ENCODE measurements at places on chromosomes 6 and 20.

DNA sequence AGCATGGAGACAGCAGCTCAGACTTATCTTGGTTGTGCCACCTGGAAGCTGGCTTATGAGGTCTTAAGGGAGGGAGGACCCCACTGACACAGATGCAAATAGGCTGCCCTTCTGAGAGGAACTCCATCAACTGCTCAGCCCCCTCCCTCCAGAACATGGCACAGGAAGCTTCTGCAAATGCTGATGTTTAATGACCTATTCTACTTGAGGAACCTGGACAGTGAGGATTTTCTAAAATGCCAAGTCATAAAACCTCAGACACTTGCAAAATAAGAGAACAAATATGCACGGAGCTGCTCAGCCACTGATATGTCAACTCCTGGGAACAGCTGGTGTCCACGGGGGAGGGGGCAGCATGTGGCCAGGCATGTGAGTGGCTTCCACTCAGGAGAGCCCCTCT lies 3.5 kb downstream of the CST9 start:
- DNase-seq: no peak

DNA sequence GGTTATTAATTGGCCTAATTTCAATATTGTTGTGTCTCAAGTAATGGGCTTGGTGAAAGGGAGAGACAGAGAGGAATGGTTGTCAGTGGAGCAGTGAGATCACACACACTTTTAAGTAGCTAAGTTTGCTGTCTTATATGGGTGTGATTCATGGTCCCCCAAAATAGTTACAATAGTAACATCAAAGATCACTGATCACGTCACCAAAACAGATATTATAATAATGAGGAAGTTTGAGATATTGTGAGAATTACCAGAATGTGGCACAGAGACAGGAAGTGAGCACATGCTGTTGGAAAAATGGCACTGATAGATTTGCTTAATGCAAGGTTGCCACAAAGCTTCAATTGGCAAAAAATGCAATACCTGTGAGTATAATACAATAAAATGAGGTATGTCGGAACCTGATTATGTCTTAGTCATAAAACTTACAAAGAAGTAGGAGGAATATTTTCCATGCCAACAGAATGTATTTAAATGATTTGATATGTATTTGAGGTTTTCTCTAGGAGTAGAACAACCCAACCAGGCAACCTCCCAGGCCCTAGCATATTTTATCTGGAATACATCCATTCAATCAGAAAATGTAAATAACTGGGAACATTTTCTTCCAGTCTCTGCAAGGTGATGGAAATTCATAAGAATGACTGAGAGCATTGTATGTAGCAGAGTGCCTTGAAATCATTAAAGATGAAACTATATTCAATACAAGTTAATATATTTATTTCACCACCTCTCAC lies 167.8 kb downstream of the CARMIL1 start:
- no peak for DNase-seq

- DNase-seq: no peak
These were observed 3.6 kb downstream of the BTBD3 start for GRCh38 chr20:11921321-11921720.

- no peak for DNase-seq
These were observed 5.2 kb upstream of the ADRM1 start for GRCh38 chr20:62297449-62298227.

DNA sequence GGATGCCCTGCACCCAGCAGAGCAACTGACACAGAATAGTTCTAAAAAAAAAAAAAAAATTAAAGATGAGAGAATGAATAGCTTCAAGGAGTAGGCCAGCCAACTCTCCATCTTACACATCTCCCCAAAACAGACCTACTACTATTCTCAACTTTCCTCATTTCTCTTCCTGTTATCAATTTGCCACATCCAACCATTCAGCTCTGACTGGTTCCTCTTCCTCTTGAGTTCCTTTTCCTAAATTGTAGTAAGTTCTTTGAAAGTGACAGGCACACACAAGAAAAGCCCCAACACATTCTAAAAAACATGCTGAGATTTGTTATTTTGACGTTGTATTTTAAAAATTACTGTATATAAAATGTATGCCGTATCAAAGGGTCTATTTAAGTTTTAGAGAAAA lies 117.2 kb downstream of the PDSS2 start:
- no peak for DNase-seq

- DNase-seq: no peak
These were observed 112.3 kb downstream of the ARID1B start for GRCh38 chr6:156889469-156889868.

DNA sequence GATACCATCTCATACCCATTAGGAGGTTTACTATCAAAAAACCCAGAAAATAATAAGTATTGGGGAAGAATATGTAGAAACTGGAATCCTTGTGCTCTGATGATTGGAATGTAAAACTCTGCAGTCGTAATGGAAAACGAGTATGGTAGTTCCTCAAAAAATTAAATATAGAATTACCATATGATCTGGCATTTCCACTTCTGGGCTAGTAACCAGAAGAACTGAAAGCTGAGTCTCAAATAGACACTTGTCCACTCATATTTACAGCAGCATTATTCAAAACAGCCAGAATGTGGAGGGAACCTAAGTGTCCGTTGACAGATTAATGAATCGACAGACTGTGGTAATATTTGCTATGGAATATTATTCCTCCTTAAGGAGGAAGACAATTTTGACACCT lies 44.3 kb downstream of the FOXC1 start:
- no peak for DNase-seq

GRCh38 chr6:117508450-117508971 lies 26.0 kb downstream of the DCBLD1 start:
- DNase-seq: no peak

DNA sequence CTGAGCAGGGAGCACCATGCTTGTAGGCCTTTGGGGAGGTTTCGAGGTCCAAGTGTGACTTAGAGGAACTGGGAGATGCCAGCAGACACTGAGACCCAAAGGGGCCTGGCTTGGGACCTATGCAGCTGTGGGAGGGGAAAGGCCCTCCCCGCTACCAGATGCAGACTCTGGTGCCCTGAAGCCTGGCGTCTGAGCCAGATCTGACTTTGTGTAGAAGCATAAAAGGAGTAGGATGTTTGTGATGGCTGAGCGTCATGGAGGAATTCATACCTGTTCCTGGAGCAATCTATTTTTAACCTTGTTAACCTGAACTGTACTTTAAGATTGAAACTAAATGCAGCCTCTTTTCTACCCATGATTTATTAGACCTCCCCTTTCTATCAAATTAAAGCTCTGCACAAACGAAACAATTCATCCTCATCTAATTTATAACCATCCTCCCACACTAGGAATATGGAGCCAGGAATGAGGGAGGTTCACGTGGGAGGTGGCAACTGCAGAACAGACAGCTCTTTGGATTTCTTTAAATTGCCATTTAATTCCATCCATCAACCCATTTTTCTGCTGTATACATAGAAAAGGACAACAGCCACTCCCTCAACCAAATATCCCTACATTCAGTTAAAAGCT lies 172.6 kb upstream of the AGPAT4 start:
- DNase-seq: no peak

GRCh38 chr20:53609491-53610445 lies 16.1 kb upstream of the ZNF217 start:
- DNase-seq: peak; percentile 83

DNA sequence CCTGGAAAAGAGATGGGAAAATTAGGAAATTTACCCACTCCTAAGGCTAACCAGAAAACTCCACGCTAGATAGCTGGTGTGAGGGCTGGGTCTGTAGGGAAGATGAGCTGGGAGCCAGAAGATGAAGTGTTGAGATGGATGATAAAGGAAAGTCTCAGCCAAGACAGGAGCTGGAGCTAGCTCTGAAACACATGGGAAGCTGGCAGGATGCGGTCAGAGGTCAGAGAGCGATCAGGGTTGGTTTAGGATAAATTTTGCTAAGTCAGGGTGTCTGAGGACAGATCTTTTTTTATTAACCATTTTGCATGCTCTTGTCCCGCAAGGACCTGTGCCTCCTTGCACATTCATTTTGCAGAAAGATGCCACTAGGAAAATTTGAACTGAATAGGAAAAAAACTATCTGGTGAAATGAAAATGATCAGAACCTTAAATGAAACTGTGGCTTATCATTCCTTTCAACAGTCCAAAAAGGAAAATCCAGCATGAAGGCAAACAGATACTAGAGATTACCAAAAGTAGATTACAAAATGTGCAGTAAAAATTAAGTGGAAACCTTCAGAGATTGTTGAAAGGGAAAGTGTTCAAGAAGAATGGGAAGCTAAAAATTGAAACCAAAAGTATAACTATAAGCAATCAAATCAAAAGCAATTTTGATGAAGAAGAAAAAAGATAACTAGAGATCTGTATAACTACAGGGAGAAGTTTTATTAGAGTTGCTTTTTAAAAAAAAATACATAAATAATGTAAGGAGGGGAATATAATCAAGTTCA lies 10.7 kb upstream of the EDN1 start:
- DNase-seq: no peak

GRCh38 chr6:34663831-34664255 lies 32.7 kb downstream of the ILRUN start:
- no peak for DNase-seq

DNA sequence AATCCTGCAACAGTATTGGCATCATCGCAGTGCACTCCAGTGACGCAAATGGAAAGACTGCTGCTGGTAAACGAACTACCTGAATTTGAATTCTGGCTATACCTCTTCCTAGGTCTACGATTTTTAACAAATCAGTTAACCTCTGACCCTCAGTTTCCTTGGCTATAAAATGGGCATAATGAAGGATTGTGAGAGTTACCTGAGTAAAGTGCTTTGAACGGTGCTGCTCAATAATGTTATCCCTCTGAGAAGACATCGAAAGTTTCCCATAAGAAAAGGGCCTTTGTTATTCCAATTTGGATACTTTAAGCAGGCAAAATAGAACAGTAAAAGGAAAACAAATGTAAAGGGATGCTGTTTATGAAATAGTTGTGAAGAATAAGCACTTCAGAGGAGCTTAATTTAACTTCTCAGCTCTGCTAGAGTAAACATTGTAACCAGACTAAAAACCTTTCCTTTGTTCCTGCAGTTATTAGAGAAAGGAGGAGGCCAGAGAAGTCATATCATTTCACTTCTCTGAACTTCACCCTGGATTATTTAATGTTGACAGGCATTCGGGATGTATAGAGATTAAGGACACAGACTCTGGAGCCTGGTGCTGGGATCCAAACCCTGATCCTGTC lies 5.8 kb downstream of the SGK1 start:
- no peak for DNase-seq

DNA sequence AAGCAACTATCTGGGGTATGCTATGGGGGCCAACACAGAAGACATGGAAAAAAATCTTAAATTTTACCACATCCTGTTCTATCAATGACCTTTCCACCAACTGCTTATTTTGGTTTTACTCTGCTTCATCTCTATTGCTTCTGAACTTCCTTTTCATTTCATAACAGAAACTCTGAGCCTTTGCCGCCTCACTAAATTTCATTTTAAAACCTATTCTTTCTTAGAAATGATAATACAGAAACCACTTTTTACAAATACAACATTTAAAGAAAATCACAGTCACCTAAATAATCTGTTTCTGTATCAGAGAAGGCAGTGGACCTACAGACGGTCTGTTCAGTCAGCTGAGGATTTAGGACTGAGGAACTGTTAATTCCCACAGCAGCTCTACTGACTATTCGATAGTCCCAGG lies 117.5 kb downstream of the KCNQ5 start:
- no peak for DNase-seq

DNA sequence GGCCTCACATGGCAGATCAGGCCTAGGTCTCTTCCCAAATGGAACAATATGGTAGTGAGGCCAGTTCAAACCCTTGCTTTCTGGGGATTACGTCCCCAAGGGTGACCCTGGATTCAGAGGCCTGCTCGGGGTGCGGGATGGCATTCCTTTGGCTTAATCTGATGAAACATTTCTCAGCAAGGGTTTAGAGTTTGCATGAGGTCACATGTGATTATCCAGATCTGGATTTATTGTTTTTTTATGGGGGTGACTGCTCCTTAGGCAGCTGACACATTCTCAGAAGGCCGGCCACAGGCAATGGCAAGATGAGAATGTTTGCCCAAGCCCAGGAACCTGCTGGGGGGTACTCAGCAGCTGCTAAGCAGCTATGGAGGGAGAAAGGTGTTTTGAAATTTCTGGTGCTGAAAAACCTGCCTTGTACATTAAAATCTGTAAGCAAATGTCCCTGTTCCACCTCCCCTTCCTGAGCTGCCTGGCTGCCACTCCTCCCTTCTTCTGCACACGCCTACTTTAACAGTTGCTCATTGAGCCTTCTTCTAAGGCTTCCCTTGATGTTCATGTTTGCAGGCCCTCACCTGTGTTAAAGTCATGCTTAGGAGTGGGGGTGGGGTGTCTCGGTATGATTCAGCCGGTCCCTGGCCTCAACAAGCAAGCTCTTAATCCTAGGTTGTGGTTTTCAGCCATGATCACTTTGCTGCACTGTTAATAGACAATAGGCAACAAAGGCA lies 37.9 kb upstream of the FUCA2 start:
- DNase-seq: no peak

GRCh38 chr6:87806635-87807034 lies 104.6 kb upstream of the AKIRIN2 start:
- no peak for DNase-seq

DNA sequence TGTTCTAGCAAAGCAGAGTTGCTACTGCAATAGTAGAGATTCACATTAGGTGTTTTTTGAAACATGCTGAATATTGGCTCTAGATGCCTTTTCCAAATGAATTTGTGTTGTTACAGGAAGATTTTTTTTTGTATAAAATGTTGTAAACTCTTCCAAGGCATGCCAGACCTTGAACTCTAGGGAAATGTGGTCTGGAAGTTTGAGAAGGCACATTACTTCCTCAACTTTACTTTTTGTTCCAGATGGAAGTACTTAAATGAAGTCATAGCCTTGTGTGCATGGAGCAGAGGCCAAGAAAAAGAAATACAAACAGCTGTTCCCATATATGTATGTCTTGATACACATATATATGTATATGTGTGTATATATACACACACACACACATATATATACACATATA lies 585.7 kb upstream of the MARCKS start:
- no peak for DNase-seq

GRCh38 chr6:83119742-83120300 lies 52.4 kb downstream of the DOP1A start:
- DNase-seq: no peak

DNA sequence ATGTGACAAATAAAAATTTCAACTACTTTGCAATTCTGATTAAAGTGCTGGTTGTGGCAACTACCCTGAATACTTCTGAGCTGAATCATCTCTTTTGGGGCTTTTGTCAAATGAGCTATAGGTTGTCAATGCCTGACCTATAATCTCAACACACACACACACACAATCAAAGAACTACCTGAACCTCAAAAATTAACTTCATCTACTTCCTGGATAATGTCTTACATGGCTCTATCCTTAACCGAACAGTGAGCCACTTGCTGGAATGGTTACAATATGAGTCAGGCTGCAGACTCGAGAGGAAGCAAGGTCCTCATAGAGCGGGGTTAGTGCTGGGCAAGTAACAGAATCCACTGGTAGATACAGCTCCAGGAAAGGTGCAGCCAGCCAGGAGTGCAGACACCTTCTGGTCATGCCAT lies 70.6 kb upstream of the DST start:
- no peak for DNase-seq

DNA sequence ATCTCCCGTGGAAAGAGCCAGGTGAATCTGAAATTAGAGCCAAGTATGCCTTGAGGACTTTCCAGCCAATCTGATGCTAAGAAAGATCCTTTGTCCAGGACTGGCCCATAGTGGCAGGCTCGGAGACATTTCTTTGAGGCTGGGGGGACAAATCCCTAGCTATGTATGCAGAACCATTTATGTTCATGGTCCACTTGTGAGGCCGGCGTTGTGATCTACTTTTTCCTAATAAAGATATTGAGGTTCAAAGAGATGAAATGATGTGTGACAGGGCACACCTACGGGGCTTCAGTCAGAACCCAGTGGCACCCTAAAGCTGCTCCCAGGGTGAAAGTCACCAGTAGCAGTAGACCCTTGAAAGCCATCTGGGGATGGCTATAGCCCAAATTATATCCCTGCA lies 120.3 kb upstream of the MAFB start:
- DNase-seq: no peak

All from stimulated activated effector memory CD8-positive, alpha-beta T cell treated with anti-CD3 and anti-CD28 coated beads, Interleukin-12 subunit alpha, Interleukin-12 subunit beta, amount 100 ng/mL, for 72 hours (primary cell).